ENCODE measurements at places on chromosomes 2 and 18.

DNA sequence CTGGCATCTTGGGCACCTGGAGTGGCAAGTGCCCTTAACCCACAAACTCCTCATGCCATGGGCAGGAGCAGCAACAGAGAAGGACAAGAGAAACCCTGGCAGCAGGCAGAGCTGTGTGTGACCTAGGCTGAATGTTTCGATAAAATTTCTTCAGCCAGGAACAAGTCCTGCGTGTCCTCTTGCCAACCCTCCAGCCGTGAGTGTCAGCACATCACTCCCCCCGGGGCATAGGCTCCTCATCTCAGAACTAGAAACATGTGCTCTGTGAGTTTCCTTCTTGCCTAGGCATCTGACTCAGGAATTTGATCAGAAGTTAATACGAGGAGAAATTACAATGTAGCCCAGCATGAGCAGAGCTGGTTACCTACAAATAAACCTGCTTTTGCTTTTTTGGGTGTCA is 2.2 kb downstream of the ABCG8 start:
- no peak for DNase-seq

GRCh38 chr2:198101688-198102087 is 297.3 kb downstream of the PLCL1 start:
- no peak for DNase-seq

GRCh38 chr18:27860701-27861107 is 316.2 kb downstream of the CDH2 start:
- DNase-seq = no peak

DNA sequence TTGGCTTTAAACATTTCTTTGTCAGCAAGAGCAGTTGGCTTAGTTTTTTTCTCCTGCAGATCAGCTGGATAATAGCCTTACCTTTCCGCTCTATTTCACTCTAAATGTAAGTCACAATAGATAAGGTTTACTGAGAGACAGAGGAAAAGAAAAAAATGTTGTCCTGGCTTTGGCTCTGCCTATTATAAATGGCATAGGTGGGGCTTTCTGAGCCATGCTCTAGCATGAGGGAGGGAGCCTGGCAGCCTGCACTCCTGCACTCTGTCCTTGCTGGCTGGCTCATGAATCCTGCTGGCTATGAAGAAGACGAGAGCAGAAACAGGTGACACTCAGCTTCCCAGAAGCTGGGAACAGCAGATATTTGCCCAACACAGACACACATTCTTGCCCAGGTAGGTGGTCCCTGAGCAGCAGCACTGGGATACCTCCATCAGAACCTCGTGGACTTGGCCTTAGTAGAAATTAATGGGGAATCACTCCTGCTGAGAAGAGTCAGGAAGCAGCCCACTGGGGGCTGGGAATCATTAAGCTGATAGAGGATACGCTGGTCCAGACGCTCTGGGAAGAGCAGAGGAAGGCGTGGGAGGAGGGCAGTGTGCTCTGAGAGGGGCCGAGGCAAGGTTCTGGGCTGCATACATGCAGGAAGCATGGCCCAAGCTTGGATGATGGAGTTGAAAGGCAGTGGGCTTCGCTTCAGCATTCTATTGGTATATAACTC is 514.4 kb upstream of the HS6ST1 start:
- DNase-seq = no peak

- DNase-seq = no peak
These were observed 34.3 kb downstream of the GPC1 start for GRCh38 chr2:240469740-240470139.

GRCh38 chr2:15952451-15953146 is 12.2 kb downstream of the MYCN start:
- DNase-seq = no peak

GRCh38 chr2:233211548-233211895 is 40.0 kb upstream of the ATG16L1 start:
- no peak for DNase-seq

DNA sequence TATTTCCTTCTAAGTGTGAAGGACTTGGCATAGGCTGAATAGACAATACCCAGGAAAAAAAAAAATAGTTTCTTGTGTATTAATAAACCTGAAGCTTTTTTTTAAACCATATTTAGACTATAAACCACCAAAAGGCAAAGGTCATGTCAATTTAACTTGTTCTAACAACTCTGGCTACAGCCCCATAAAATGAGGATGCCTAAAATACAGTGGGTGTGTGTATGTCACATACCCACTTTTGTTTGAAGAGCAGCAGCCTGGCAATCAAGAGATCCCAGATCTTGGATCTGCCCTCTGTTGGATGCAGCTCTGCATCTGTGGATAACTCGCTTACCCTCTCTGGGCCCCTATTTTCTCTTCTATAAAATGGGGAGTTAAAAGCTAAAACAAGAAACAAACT is 65.4 kb downstream of the SATB2 start:
- DNase-seq = no peak

DNA sequence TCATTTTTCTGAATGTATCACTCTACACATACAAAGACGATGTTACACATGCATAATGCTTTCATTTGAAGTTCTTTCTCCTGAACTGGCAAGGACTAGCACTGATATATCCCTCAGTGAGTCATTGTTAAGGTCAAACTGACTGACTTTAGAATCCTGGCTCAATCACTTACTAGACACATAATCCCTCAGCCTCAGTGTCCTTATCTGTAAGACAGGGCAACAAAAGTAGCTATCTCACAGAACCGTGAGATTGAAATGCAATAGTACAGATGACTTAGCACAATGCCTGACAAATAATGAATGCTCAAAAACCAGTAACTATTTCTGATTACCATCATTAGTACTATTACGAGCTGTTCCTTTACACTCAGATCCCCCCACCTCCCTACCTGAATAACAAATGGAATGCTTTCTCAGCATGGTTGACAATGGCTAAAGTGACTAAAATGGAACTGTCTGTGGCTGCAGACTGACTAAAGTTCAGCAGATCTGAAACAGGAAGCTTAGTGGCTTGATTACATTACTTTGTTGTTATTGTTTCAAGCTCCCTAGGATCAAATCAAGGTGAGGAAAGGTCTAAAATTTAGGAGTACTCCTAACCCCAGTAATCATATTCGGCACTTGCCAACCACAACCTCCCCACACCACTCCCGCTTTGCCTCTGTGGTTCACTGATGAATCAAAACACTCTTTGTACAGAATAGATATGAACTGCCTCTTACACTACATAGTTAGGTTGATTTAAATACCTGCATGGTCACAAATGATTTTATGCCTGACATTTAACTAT is 35.8 kb upstream of the CACNB4 start:
- DNase-seq = no peak

GRCh38 chr2:29487967-29488555 is 372.8 kb downstream of the CLIP4 start:
- DNase-seq = no peak

- no peak for DNase-seq
These were observed 82.3 kb downstream of the ARL4C start for GRCh38 chr2:234414596-234414995.

DNA sequence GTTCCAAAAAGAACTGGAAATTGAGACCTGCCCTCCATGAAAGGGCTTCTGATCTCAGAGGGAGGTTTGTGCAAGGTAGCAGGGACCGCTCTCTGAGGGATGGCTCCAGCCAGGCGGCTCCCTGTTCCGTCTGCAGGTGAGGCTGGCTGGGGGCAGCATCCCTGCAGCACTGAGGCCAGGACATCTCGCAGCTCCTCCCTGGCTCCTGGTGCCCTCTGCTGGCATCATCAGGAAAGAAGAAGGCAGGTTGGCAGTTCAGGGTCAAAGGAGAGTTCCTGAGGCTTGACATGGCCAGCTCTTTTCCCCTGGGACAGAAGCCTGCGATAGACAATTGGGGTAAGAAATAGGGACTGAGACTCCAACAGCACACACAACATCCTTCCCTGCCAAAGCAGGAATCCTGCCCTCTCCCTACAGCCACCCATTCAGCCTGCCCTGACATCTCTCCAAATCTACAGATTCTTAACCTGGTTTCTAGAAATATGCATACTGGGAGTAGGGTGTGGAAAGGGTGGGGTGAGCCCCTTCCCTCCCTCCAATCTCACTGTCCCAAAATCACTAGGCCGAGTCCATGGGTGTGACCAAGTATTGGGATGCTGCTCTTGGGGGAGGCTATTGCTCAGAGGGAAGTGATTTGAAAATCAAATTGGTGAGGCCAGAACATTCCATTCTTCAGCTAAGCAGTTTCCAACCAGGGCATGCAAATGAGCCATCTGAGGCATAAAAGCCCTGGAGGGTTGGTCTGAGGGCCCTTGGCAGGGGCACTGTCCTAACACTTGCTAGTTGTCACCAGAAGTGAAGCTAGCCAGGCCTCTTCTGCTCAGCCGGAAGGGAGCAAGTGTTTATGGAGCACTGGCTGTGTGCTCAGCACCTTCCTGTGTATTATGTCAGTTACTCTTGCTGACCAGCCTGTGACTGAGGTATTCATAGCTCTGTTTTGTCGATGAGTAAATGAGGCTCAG is 185.4 kb downstream of the TFCP2L1 start:
- DNase-seq = no peak

DNA sequence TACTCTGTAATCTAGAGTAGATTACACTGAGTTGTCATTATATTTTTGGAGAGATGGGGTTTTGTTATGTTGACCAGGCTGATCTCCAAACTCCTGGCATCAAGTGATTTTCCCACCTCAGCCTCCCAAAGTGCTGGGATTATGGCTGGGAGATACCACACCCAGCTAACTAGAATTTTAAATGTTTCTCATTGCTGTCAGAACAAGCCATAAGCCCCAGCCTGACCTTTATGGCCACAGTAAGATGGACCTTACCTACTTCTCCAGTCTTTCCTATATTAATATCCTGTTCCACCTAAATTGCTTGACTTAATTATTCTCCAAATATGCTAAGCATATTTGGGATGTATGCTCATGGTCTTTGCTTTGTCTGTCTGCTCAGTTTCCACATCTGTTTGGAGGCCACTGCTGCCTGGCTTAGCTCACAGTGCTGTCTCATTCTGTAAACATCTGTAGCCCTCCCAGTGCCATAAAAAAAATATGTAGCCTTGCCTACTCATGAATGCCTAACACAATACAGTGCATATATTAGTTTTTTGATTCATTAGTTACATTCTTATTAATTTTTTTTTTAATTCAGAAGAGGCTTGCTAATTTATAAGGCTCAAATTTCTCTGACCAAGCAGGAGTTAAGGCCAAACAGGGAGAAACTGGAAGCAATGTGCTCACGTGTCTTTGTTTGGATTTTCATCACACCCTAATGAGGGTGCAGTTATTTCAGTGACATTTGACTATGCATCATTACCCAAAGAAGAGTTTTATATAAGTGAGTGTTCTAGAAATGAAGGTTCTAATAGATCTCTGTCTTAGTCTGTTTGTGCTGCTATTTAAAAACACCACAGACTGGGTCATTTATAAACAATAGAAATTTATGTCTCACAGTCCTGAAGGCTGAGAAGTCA is 45.3 kb upstream of the PSME4 start:
- no peak for DNase-seq

GRCh38 chr18:21330122-21330701 is 88.2 kb downstream of the GREB1L start:
- no peak for DNase-seq

GRCh38 chr2:14942987-14943386 is 310.5 kb downstream of the LRATD1 start:
- no peak for DNase-seq

GRCh38 chr2:232973011-232973735 is 39.9 kb downstream of the NGEF start:
- DNase-seq = no peak

DNA sequence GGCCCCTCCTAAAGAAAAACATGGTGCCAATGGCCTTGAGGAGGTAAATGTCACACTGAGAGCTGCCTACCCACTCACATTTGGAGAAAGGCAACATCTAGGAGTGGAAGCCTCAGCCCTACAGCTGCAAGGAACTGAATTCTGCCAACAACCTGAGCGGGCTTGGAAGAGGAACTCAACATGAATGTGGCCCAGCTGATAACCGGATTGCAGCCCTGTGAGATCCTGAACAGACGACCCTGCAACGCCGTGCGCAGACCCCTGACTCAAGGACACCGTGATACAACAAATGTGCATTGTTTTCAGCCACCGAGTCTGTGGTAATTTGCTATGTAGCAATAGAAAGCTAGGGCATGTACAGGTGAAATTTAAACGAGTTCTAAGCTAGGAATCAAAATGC is 99.4 kb downstream of the MYOM1 start:
- DNase-seq = no peak

- DNase-seq = no peak
These were observed 4.0 kb upstream of the SLC66A2 start for GRCh38 chr18:79955302-79956075.

- DNase-seq = no peak
These were observed 128.8 kb downstream of the ZNF521 start for GRCh38 chr18:25223211-25223610.

GRCh38 chr18:35466334-35466733 is 31.4 kb downstream of the INO80C start:
- DNase-seq = no peak

GRCh38 chr2:137172162-137172561 is 406.8 kb downstream of the THSD7B start:
- DNase-seq = no peak

GRCh38 chr2:152762202-152762601 is 43.8 kb downstream of the ARL6IP6 start:
- DNase-seq = no peak

DNA sequence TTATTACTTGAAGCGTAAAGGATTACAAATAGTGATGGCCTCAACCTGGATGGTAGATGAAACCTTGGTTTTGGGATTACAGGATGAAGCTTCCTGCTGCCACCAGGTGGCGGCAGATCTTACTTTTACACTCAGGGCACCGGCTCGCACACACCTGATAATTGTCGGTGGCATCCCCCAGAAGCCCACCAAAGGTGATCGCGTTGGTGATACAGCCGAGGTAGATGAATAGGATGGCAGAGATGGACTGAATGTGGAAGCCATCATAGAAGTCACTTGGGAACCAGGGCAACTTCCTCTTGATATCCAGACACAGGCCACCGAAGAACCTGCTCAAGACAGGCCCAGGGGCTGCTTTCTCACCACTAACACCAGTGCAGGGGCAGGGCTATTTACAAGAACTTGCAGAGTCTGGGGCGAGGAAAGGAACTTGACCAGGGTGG is 51.8 kb downstream of the MTHFD2 start:
- DNase-seq = peak; percentile 15

GRCh38 chr2:38203446-38203810 is 127.5 kb upstream of the CYP1B1 start:
- no peak for DNase-seq

GRCh38 chr2:159186462-159186861 is 100.0 kb downstream of the WDSUB1 start:
- DNase-seq = no peak

DNA sequence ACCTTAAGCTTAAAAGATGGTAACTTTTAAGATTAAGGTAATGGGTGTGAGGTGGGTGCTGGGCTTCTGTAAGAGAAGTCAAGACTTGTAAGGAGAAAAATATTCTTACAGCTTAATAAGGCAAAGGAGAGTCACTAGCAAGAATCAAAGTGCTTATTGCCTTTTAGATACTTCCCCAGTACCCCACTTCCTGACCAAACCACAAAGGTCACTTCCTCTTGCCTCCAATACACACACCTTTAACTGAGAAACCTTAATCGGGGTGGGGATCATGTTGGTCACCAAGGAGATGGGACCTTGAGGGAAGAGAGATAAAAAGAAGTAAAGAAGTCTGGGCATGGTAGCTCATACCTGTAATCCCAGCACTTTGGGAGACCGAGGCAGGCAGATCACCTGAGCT is 10.6 kb upstream of the ATG16L1 start:
- no peak for DNase-seq

Measured in GM12864 (cell line).